H7 (cell line): ENCODE measurements at places on chromosomes 1 and 21. TPM values are rescaled to one million over a fixed set of nuclear protein-coding genes. Genes with fewer than 3 reads are reported as not detected.

- no peak for DNase-seq
Observed at GRCh38 chr1:177858332-177858821, 111.5 kb downstream of the SEC16B start.

Gene KRTAP11-1
- total RNA-seq: not detected in 2 replicates

DNA sequence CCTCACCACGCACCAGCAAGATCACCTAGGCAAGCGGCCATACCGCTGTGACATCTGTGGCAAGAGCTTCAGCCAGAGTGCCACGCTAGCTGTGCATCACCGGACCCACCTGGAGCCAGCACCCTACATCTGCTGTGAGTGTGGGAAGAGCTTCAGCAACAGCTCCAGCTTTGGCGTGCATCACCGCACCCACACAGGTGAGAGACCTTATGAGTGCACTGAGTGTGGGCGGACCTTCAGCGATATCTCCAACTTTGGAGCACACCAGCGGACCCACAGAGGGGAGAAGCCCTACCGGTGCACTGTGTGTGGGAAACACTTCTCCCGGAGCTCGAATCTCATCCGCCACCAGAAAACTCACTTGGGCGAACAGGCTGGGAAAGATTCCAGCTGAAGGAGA is 5.0 kb downstream of the ZNF691 start:
- DNase-seq: no peak

Gene DNAJC28
- total RNA-seq: 1.0 and 1.4 TPM in 2 replicates

Gene UBE2U
- total RNA-seq: not detected in 2 replicates

- DNase-seq: no peak
Observed at GRCh38 chr1:213127074-213127473, 76.0 kb downstream of the RPS6KC1 start.

DNA sequence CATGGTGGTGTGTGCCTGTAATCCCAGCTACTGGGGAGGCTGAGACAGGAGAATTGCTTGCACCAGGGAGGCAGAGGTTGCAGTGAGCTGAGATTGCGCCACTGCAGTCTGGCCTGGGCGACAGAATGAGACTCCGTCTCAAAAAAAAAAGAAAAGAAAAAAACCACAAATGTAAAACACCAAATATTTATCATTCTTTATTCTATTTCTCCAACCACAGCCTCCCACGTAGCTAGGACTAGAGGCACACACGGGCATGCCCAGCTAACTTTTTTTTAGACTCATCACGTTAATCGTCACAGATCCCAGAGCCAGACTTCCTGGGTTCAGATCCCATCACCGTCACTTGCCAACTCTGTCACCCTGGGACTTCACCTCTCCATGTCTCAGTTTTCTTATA is 13.5 kb downstream of the DNAJC16 start:
- no peak for DNase-seq
